Stimulated activated CD4-positive, alpha-beta T cell treated with anti-CD3 and anti-CD28 coated beads, Interleukin-1b, Interleukin-23, amount 100 ng/mL, for 1 hour (primary cell): ENCODE measurements at places on chromosomes 7 and 10.

DNA sequence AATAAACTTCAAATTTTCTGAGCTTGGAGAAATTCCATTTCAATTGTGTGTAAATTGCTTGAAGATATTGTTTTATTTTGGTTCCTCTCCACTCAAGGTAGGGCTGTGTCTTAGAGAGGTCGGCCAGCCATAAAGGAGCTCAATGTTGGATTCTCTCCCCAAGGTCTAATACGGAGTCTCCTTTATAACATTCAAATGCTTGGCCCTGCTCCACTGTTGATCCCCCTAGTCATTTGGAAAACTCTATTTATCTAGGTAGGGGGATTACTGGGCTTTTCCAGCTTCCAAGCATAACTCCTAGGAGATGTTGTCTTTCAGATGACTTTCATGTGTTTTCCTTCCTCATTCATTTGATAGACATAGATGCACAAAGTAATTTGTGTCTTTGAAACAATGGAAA lies 170.9 kb downstream of the LRMDA start:
- no peak for DNase-seq

DNA sequence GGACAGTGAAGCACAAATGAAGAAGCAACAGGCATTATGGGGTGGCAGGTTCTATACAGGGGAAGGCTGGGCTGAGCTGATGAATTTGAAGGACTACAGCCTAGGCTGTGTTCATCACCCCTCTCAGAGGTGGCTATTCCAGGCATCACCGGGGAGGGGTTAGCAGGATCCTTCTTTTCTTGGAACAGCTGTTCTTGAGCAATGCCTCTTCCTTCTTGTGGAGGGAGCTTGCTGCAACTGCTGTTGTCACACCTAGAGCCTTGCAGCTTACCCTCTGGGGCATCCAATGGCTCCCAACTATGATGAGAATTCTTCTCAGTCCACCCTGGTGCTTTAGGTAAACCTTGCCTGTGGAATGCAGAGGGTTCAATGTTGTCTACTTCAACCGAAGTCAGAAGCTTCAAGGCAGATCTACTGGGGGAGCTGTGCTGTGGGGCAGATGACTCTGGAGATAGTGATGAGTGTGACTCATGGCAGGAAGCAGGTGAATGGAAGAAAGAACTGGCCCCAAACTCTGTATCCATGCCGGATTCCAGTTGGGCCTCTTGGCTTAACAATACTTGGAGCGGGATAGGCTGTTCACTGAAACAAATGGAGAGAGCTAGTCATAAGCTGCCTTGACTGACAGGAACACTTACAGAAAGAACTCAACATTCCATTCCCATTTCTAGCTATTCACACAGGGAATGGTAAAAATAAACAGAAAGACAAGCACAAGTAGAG lies 21.5 kb upstream of the PPP3CB start:
- no peak for DNase-seq

DNA sequence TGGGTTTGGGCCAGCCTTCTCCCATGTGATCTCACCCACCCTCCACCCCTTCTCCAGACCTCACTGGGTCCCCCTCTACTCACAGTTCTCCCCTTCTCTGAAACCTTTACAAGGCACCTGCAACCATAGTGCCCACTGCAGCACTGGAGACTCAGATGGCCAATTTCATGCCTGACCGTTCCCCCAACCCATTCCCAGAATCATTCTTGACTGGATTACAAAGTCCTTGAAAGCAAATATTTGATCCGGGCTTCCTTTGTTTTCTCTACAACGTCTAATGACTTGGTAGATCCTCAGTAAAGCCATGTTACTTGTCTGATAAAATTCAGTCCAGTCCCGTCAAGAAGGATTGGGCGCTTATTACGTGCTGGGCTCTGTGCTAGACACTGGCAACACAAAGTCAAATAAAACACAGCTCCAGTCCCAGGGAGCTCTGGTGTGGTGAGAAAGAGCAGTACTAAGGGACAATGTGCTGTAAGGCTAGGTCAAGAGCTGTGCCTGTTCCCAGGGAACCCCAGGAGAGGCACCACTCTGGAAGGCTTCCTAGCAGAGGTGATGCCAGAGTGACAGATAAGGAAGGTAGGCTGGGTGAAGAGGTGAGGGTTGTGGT lies 36.5 kb downstream of the SH3PXD2A start:
- DNase-seq, result no peak

GRCh38 chr10:34433241-34434076 lies 381.6 kb downstream of the PARD3 start:
- DNase-seq, result no peak

- DNase-seq, result no peak
Measured at GRCh38 chr7:877312-878232, 1.2 kb downstream of the GET4 start.

DNA sequence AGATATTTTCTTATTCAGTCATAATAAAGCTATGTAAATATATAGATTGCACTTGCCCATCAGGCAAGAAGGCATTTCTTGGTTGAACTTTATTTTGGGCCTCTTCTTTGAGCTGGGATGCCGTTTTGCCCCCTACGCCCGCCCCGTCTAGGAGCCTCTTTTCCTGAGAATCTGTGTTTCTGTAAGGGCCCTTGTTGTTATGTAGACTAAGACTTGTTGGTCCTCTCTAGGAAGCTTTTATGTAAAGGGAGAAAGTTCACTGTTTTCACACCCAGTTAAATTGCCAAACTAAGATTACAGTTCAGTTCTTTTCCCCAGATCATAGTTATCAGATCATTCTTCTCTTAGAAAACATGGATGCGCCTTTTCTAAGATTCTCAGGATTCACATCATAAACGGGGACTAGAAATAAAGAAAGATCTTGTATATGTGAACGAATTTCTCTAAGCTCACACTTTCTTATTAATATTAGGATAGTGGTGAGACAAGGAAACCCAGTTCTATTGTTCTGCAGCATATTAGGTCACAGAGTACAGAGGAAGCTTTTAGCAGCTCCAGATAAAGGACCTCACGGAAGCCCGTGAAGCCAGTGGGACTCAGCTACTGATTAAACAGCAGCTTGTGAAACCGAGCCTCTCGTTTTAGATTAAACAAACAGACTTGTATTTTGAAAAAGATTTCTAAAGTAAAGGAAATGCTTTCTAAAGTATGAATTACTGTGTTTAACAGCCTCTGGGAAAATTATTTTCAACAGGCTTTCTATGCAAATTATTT lies 3.8 kb downstream of the LMTK2 start:
- DNase-seq, result no peak

GRCh38 chr10:48798481-48799254 lies 114.0 kb downstream of the WDFY4 start:
- DNase-seq, result no peak

- DNase-seq, result no peak
Measured at GRCh38 chr7:149748076-149748874, 25.1 kb downstream of the ZNF467 start.

GRCh38 chr10:114397651-114398145 lies 6.6 kb downstream of the AFAP1L2 start:
- DNase-seq, result no peak

DNA sequence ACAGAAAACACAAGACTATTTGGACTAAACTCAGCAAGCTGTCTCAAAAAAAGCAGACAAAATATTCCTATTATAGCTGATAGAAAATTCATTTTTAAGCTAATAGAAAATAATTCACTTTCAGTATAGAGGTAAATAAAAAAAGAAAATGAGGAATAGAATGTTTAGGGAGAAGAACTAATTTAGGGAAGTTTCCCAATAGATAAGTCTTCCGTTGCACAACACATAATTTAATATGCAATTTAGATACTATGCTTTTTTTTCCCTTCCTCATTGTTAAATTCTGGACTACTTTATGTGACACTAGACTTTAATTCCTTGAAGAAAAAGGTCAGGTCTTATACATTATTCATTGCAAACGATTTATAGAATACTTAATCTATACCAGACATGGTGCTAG lies 10.3 kb downstream of the PNPLA8 start:
- DNase-seq, result no peak

GRCh38 chr10:84665883-84666463 lies 337.6 kb downstream of the CCSER2 start:
- no peak for DNase-seq

DNA sequence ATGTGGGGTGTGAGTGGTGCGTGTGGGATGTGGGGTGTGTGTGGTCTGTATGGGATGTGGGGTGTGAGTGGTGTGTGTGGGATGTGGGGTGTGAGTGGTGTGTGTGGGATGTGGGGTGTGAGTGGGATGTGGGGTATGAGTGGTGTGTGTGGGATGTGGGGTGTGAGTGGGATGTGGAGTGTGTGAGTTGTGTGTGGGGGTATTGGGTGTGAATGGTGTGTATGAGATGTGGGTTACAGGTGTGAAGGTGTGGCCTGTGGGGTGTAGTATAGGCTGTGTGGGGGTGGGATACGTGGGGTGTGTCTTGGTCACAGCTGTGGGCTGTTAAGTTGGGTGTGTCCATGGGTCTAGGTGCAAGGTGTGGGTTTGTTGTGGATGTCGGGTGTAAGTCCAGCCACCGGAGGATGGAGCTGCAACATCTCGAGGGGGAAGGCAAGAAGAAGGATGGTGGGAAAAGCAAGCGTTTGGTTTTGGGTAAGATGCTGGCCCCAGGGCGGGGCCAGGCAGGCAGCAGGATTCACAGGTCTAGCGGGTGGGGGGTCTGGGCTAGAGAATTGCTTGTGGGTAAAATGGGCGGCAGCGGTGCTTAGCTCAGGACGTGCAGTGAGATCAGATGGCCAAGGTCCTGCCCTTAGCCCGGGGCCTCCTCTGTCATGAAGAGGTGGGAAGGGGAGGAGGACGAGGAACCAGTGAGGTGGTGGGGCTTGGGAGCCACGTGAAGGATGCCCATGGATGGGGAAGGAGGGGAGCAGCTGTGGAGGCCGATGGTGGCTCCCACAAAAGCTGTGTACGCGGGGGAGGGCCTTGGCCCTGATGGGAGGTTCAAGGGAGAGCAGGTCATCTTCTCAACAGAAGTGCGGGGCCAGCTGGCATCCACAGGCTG lies 60.1 kb downstream of the CFAP46 start:
- DNase-seq, result no peak

GRCh38 chr10:14378387-14378960 lies 47.8 kb upstream of the FRMD4A start:
- DNase-seq, result no peak

- DNase-seq, result no peak
Measured at GRCh38 chr7:37756797-37757551, 73.4 kb downstream of the GPR141 start.

DNA sequence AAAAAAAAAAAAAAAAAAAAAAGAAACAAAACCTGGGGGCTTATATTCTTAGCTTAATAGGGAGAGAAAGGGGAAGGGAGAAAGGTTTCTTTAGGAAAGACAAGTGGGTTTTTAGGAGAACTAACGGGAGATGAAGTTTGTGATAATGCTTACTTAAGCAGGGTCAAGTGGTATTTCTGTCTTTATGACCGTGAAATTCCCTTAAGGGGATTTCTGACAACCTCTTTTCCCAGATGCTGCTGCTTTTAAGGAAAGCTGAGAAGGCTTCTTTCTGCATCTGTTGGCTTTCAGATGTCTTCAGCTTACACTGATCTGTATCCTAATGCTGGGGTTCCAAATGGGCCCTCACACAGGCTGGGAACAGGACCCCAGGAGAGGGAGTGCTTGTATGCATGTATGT lies 42.6 kb downstream of the ADAMTS14 start:
- DNase-seq, result no peak

GRCh38 chr10:35675846-35676245 lies 33.8 kb upstream of the FZD8 start:
- no peak for DNase-seq

- no peak for DNase-seq
Measured at GRCh38 chr10:314871-315270, 179.6 kb downstream of the ZMYND11 start.

DNA sequence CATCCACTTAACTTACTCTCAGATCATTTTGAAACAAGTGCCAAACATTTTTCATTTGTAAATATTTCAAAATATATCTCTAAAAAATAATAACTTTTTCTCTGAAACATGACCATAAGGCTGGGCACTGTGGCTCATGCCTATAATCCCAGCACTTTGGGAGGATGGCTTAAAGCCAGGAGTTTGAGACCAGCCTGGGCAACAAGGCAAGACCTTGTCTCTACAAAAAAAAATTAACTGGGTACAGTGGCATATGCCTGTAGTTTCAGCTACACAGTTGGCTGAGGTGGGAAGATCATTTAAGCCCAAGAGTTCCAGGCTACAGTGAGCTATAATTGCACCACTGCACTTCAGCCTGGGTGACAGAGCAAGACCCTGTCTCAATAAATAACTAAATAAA lies 36.4 kb downstream of the USP54 start:
- DNase-seq, result no peak

DNA sequence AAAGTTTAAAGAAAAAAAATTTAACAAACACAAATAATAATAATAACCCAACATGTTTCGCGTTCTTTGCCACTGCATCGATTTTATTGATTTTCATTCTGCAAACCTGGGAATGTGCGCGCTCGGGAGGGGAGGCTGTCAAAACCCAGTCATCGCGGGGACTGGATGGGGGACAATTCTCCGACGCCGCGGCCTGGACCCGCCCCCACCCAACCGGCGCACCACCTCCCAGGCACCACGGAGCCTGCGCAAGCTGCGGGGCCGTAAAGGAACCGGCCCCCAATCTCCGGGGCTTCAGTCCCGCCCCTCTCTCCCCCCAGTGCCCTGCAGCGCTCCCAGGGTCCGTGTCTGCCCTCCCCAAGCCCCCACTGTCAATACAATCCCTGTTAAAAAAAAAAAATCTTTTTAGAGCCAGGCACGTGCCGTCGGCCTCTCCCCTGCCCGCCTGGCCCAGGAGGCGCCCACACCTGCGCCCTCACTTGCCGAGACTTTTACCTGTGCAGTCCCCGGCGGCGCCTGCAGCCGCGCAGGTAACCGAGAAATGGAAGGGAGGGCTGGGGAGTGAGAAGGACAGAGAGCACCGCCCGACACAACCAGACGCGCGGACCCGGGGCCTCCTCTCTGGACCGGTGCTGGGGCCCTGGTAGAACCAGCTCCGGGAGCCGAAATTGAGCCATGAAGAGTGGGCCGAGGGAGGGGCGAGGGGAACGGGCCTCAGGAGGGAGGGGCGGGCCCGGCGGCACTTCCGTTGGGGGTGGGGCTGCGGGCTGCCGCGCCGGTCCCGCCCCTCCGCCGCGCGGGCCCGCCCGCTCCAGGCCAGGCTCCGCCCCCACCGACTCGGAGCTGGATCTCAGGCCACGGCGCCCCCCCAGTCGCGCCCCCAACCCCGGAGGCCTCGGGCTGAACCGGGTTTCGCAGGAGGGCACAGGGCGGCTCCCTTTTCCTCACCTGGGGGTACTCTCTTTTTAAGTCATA lies 7.6 kb upstream of the ZNF503 start:
- no peak for DNase-seq

GRCh38 chr10:31886885-31887284 lies 41.7 kb downstream of the ARHGAP12 start:
- no peak for DNase-seq

DNA sequence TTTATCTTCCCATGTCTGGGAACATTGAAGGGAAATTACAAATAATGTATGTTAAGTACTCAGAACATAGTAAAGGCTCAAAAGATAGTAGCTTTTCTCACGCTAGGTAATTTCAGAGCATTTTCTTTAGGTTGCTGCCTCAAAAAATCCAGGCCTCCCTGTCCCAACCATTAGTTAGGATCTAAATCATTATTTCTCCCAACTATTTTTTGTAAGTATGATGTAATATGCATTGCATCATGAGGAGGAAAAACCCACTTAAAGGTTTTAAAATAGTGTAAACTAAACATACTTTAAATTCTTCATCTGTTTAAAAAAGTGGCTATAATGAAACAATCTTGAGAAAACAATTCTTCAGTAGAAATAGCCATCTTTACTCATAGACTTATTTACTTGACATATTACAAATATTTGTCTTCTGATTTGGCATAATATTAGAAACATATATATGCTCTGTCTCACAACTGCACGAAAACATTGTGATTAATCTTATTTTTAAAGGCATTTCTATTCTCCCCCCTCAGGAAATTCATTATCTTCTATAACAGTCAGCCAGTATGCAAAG lies 329.3 kb downstream of the ELMO1 start:
- DNase-seq, result no peak
